ENCODE measurements at places on chromosomes 11 and 22.

DNA sequence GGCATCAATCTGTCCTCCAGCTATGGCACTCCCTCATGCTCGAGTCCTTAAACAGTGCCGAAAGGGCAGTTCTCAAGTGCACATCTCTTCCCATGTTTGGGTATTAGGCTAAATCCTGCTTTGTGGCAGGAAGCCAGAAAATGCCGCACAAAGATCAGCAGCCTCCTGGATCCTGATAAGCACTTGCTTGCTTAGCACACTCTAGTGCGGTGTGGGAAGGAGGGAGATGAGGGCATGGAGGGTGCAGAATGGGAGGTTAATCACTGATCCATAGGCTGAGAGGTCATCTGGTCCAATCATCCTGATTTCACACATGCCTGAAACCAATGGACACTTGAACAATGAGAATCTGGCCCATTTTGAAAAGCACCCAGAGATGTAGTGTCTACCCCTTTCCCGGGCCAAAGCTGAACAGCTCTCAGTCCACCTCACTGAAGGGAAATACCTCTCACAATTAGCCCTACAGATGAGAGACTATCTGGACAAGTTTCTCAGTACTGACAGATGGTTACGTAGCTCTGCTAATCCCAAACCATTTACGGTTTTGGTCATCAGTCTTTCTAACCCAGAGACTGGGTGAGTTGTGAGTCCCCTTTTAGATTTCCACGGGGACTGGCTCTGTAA, 29.8 kb upstream of the CHRM4 start:
- no peak for DNase-seq

- DNase-seq, result no peak
These were observed 89.7 kb downstream of the EFCAB6 start for GRCh38 chr22:43722444-43722843.

- DNase-seq, result no peak
These were observed 9.0 kb downstream of the CDC42EP1 start for GRCh38 chr22:37569009-37569920.

- no peak for DNase-seq
These were observed 124.5 kb downstream of the KCNQ1 start for GRCh38 chr11:2569321-2569721.

GRCh38 chr11:28836285-28837081, 728.3 kb downstream of the METTL15 start:
- DNase-seq, result no peak

DNA sequence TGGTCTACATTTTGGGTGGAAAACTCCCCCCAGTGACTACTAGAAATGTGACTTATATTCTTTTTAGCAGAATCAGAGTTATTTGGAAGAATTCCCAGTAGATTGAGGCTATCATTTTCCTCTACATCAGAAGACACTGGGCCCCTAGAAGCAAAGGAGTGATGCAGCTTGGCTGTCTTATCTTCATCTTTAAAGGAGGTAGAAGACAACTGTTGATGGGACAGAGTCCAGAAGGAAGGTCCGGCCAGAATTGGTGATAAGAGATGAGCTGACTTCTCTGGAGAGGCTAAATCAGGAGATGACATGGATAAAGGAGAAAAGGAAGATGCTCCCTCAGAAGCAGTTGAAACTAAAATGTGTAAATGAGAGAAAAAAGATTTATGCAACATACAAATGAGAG, 149.6 kb downstream of the ENTHD1 start:
- no peak for DNase-seq

DNA sequence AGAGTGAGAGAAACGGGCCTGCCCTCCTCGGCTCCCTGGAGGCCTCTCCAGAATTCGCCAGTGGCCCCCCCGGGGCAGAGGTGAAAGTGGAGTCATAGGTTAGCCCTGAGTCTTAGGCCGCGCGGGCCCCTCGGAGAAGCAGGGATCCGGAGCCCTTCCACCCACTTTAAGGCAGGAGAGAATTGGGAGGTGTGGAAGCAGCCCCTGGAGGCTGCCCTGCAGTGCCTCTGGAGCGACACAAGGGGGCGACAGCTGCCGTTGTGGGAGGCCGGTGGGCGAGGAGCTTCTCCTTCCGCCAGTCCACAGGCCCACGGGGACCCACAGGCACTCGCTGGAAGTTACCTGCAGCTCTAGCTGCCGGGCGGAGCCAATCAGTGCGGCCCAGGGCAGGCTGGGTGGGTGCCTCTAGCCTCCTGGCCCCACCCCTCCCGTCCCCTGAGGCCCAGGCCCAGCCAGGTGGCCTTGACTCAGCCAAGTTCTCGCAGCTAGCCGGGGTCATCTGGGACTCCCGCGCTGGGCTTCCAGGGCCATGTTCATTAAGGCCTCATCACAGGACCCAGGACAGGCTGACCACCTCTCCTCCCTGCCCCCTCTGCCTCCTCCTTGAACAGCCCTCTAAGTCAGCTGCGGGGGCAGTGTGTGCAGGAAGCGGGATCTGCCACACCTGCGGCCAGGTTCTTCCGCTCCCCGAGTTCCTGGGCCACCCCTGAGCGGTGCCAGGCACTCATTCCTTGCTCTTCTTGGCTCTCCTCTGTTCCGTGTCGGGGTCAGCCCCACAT, 5.0 kb downstream of the DGKZ start:
- DNase-seq, result peak; percentile 83

- DNase-seq, result peak; percentile 44
These were observed 40.8 kb upstream of the ST14 start for GRCh38 chr11:130118636-130119387.

DNA sequence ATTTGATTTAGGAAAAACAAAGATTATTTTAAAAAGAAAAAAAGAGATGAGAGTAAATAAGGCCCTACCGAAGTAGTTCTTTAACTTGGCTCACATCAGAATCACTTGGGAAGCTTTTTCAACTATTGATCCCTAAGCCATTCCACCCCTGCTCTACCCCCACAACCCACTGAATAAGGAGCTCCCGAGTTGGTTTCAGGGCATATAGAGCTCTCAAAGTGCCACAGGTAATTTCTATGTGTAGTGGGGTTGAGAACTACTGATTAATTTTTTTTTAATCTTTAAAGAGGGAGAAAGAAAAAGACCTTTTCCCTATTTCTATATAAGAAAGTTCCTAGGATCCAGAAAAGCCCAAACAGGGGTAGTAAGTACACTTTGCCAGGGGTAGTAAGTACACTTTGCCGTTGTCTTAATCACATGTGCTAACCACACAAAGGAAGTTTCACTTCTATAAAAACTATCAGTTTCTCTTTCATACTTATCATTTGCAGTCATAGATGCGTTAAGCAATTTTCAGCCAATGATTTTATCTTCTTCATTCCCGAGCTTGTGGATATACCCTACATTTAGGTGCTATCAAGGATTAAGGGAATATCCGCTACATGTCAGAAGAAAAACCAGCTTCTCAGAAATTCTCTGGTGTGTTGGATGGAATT, 108.4 kb upstream of the ZC3H12C start:
- DNase-seq, result no peak

DNA sequence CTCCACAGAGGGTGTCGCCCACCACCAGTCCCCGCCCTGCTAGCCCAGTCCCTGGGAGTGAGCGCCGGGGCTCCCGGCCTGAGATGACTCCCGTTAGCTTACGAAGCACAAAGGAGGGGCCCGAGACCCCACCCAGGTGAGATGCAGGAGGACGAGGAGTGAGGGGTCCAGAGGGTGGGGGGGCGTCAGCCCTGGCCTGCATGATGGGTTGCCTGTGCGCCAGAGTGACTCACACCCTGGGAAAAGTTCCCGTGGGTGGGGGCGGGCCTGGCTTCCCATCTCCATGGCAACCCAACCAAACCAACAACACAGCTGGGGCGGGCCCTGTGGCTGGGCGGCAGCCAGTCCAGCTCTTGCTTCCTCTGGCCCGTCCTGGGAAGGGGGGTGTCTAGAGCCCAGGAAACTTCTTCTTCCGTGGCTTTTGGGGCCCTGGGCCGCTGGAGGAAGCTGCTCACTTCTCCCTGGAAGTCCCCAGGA, 4.5 kb downstream of the GAS2L1 start:
- peak; percentile 77 for DNase-seq

Measured in activated T-cell treated with anti-CD3 and anti-CD28 coated beads, Interleukin-2, amount 50 U/mL, for 24 hours (primary cell).